ENCODE measurements at places on chromosomes 1 and 21. TPM values are rescaled to one million over a fixed set of nuclear protein-coding genes. Genes with fewer than 3 reads are reported as not detected.

DNA sequence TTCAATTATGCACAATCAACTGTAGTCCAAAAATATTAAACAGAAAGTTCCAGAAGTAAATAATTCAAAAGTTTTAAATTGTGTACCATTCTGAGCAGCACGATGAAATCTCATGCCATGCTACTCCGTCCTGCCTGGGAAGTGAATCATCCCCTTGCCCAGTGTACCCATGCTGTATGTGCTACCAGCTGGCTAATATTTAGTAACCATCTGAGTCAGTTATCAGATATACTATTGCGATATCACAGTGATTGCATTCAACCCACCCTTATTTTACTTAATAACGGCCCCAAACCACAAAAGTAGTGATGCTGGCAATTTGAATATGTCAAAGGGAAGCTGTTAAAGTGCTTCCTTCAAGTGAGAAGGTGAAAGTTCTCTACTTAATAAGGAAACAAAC lies 56.2 kb downstream of the EVI5 start:
- H3K4me1 ChIP-seq: no peaks in the 10 kb centered on the region
- H3K27me3 ChIP-seq: no peaks in the 10 kb centered on the region
- no peak overlapping the region for H3K27ac ChIP-seq

GPR52 gene
- total RNA-seq: 7.8 TPM

DNA sequence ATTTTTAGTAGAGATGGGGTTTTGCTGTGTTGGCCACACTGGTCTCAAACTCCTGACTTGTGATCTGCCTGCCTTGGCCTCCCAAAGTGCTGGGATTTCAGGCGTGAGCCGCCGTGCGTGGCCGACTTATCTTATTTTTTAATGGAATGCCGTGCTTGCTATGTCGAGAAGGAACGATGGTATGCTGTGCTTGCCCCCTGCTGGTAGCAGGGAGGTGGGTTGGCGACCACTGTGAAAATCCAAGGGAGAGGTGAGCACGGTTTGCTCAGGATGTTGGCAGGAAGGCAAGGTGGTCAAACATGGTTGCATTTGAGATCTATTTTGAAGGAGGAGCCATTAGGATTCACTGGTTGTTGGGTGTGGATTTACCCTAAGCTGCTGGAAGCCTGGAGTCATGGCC lies 45.8 kb upstream of the RCC2 start:
- no peaks in the 10 kb centered on the region for H3K36me3 ChIP-seq
- H3K27me3 ChIP-seq: peaks cover 23% of the 10 kb centered on the region
- DNase-seq: no peak

- no peak overlapping the region for H3K4me3 ChIP-seq
- peaks cover 54% of the 10 kb centered on the region for H3K4me1 ChIP-seq
- DNase-seq: no peak
- no peaks in the 10 kb centered on the region for H3K36me3 ChIP-seq
- H3K27me3 ChIP-seq: no peaks in the 10 kb centered on the region
Measured at GRCh38 chr1:181037386-181037785, 3.6 kb downstream of the MR1 start.

GRCh38 chr1:206987873-206988272 lies 17.6 kb upstream of the FCAMR start:
- H3K4me1 ChIP-seq: no peaks in the 10 kb centered on the region
- peaks cover 7% of the 10 kb centered on the region for H3K36me3 ChIP-seq
- no peak for DNase-seq
- no peak overlapping the region for H3K27ac ChIP-seq
- no peak overlapping the region for H3K4me3 ChIP-seq
- H3K27me3 ChIP-seq: peaks cover 73% of the 10 kb centered on the region

DNA sequence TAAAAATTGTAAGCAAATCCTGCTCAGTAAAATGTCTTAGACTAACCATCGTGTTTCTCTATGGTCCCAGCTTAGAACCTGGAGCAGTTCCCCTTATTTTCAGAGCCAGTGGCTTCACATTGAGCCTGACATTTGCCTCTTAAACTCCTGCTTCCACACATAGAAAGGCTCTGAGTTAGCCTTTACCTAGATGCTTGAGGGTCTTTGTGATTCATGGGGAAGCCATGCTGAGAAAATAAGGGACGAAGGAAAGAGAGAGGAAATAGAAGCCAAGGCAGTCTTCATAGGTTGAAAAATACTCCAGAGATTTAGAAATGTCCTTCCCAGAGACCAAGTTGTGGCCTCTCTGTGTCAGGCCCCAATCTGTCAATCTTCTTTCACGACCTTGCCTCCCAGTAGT lies 16.1 kb upstream of the RBBP5 start:
- DNase-seq: no peak
- H3K36me3 ChIP-seq: no peaks in the 10 kb centered on the region
- H3K27me3 ChIP-seq: no peaks in the 10 kb centered on the region
- no peak overlapping the region for H3K27ac ChIP-seq
- peaks cover 5% of the 10 kb centered on the region for H3K4me1 ChIP-seq
- no peak overlapping the region for H3K4me3 ChIP-seq

ERICH3 gene
- total RNA-seq: not detected

GRCh38 chr1:222994511-222995235 lies 148.4 kb downstream of the TLR5 start:
- no peaks in the 10 kb centered on the region for H3K4me1 ChIP-seq
- no peaks in the 10 kb centered on the region for H3K27me3 ChIP-seq

- H3K27ac ChIP-seq: peak overlapping the region; percentile 24
- no peak for DNase-seq
- H3K27me3 ChIP-seq: peaks cover 41% of the 10 kb centered on the region
- H3K4me1 ChIP-seq: peaks cover 7% of the 10 kb centered on the region
- no peak overlapping the region for H3K4me3 ChIP-seq
- H3K36me3 ChIP-seq: peaks cover 7% of the 10 kb centered on the region
Measured at GRCh38 chr1:33191731-33192275, 10.0 kb upstream of the TRIM62 start.

- no peak overlapping the region for H3K27ac ChIP-seq
- no peaks in the 10 kb centered on the region for H3K36me3 ChIP-seq
- DNase-seq: no peak
Measured at GRCh38 chr21:34852448-34852847, 183.7 kb downstream of the CLIC6 start.

GRCh38 chr1:58288624-58289142 lies 257.8 kb downstream of the OMA1 start:
- H3K27me3 ChIP-seq: no peaks in the 10 kb centered on the region
- no peak overlapping the region for H3K4me3 ChIP-seq
- no peaks in the 10 kb centered on the region for H3K36me3 ChIP-seq
- H3K27ac ChIP-seq: no peak overlapping the region
- no peak for DNase-seq
- H3K4me1 ChIP-seq: no peaks in the 10 kb centered on the region

ZNF678 gene
- 7.3 TPM for total RNA-seq

DNA sequence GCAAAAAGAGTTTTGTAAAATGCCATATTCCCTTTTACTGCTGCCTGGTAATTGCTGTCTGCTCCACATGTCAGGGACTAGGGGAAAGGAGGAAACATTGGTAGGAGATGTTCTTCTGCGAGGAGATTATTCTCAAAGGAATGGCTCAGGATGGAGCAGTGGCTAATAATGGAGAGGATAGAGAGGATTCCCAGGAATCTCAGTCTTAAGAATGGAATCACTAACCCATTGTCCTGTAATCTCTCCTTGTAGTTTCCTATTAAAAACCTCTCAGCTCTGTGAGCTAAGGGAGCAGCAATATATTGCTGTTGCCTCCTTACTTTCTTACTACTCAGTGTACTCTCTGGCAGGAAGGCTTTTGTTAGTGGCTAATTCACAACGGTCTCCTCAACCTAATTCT lies 175.4 kb downstream of the HS2ST1 start:
- peaks cover 5% of the 10 kb centered on the region for H3K36me3 ChIP-seq
- no peaks in the 10 kb centered on the region for H3K27me3 ChIP-seq
- peaks cover 5% of the 10 kb centered on the region for H3K4me1 ChIP-seq

- peaks cover 26% of the 10 kb centered on the region for H3K27me3 ChIP-seq
- no peak overlapping the region for H3K4me3 ChIP-seq
- no peaks in the 10 kb centered on the region for H3K36me3 ChIP-seq
- H3K4me1 ChIP-seq: no peaks in the 10 kb centered on the region
- no peak for DNase-seq
Measured at GRCh38 chr1:157431751-157432150, 120.6 kb downstream of the FCRL5 start.

DNA sequence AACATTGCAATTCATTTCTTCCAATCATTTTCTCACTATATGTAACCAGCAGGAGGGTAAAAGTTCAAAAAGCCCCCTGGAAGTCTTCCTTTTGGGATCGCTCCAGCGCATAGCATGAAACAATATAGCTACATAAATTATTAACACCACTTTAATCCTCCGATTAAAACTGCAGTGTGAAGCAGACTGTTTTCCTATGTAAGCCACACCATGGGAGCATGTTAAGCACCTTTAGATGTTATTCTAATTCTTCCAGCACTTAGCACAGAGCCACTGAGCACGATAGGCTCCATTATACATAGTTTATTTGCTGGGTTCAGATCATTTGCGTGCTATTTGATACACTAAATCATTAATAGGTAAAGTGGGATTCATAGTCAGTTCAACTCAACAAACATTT lies 18.4 kb upstream of the GADD45A start:
- no peak overlapping the region for H3K27ac ChIP-seq
- DNase-seq: no peak
- no peak overlapping the region for H3K4me3 ChIP-seq
- peaks cover under 1% of the 10 kb centered on the region for H3K36me3 ChIP-seq

- no peak overlapping the region for H3K27ac ChIP-seq
- DNase-seq: no peak
- H3K4me3 ChIP-seq: no peak overlapping the region
- H3K36me3 ChIP-seq: peaks cover 8% of the 10 kb centered on the region
Measured at GRCh38 chr1:203017061-203017460, 9.2 kb upstream of the PPFIA4 start.

- H3K27me3 ChIP-seq: no peaks in the 10 kb centered on the region
- H3K36me3 ChIP-seq: peaks cover 3% of the 10 kb centered on the region
- H3K4me3 ChIP-seq: no peak overlapping the region
Measured at GRCh38 chr21:35274923-35275322, 225.8 kb upstream of the RUNX1 start.

DNA sequence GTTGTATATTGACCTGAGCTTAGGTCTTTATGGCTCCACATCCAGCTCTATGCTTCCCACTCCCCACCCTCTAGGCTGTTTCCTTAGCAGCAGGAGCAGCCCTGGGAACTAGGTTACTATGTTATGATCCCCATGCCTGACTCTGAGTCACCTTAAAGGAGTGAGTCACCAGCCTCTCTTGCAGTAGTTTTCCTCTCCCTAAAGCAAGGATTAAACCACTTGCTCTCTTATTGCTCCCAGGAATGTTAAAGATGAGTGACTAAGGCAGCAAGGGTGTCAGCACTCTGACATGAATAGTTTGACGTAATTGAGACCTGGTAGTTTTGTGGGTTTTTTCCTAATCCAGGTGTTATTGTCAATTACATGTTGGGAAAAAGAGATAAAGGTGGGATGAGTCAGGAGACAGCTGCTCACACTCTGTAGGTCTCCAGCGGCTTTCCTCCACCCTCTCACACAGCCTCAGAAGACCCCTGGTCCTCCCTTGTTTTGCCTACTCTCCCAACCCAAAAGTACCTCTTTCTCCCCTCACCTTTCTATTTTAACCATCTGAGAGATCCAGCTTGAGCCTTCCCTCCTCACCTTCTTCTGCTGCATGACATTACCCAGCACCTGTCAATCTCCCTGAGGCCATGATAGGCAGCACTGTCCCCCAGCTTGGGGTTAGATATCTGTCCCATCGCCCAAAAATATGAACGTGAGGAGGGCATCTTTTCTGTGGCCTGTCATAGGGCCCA lies 369.1 kb upstream of the VAMP3 start:
- no peak overlapping the region for H3K4me3 ChIP-seq
- no peaks in the 10 kb centered on the region for H3K4me1 ChIP-seq
- no peaks in the 10 kb centered on the region for H3K36me3 ChIP-seq
- no peak for DNase-seq

CLCNKB gene
- not detected for total RNA-seq

GRCh38 chr1:6373961-6374720 lies 19.4 kb downstream of the ACOT7 start:
- DNase-seq: no peak
- no peak overlapping the region for H3K4me3 ChIP-seq

DNA sequence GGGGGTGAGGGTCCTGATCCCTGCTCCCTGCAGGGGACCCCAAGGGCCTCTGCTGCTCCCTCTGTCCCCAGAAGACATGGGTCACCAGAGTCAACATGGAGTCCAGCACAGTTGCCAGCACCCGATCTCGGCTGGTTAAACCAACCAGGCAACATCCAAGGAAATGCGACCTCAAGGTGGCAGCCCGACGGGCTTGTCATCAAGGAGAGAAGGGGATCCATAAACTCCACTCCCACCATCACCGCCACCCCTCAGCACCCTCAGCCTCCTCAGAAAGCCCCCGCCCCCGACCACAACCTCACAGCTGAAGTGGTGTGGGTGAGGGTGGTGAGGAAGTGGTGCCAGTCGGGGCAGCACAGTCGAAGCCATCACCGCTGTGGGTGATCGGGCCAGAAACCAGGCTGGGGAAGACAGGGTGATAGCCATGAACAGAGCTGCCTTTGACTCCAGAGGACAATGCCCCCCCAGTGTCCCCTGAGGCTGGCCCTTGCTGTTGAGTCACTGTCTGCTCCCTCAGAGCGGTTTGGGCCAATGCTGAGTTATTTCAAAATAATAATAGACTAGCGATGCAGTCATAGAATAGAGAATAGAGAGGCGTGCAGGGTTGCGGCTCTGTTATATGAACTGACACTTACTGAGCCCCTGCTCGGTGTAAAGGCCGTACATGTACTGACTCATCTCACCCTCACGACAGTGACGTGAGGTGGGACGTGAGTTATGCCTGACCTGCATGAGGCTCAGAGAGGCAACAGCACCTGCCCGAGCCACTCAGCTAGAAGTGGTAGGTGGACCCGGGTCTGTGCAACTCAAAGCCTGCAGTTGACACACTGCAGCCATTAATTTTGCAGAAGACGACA lies 88.7 kb upstream of the IFFO2 start:
- H3K4me3 ChIP-seq: no peak overlapping the region
- no peaks in the 10 kb centered on the region for H3K36me3 ChIP-seq
- peaks cover 44% of the 10 kb centered on the region for H3K27me3 ChIP-seq
- H3K27ac ChIP-seq: no peak overlapping the region

RIMS3 gene
- total RNA-seq: 2.1 TPM

DNA sequence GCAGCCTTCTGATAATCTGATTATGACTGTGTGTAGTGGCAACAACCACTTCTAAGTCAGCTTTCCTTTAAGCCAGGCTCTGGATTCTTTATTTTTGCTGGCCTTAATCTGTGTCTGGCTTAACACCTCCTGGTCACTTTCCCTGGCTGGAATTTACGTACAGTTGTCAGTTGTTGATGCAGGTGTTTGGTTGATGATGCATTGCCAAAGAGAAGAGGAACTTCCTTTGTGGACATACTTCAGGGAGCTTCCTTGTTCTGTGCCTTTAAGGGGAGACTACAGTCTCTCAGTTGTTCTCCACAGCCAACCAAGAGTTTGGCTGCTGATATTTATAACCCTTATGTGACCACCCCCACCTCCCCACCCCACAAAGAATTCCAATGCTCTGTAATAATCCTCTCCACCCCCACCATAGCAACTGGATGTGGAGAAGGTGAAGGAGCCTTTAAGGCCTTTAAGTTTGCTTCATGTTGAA lies 96.0 kb upstream of the BMP8A start:
- no peaks in the 10 kb centered on the region for H3K36me3 ChIP-seq
- DNase-seq: no peak

GRCh38 chr1:40842207-40842606 lies 20.0 kb downstream of the CITED4 start:
- no peak overlapping the region for H3K27ac ChIP-seq
- no peak overlapping the region for H3K4me3 ChIP-seq
- H3K4me1 ChIP-seq: peaks cover 18% of the 10 kb centered on the region
- H3K36me3 ChIP-seq: peaks cover 6% of the 10 kb centered on the region
- peaks cover 17% of the 10 kb centered on the region for H3K27me3 ChIP-seq
